Cortex of kidney (tissue), 1 donor: ENCODE measurements at places on chromosomes 3 and 15.

GRCh38 chr3:48928679-48929078 is 10.0 kb downstream of the ARIH2 start:
- no peak for DNase-seq

DNA sequence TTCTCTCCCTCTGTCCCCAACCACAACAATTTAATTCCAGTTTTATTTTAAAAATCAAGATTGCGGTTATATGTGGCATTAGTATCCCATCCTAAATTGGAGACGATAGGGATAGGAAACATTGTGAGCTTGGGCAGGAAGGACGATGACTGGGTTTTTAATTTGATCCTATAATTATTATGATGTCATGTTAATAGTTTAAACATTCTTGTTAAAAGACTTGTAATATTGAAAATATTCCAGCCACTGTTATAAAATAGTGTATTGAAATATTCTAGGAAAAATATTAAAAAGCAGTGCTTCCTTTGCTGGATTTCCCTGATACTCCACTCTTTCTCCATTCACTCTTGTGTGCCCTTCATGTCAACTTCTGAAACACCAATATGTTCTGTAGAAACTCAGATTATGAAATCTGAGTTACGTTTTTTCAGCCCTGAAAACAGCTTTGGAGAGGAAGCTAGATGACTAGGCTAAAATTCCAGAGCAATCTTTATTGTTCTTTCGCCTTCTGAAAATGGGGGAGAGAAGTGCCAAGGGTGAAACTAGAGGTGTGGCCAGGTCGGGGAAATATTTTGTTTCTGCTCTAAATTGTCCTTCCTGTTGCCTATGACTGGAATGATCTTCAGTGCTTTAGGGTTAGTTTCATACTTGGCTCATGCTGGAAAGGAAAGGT is 46.1 kb upstream of the MAP3K13 start:
- no peak for DNase-seq

GRCh38 chr15:34646918-34647317 is 63.5 kb upstream of the GOLGA8B start:
- no peak for DNase-seq

- DNase-seq, result no peak
Measured at GRCh38 chr3:113084777-113085176, 94.0 kb downstream of the GTPBP8 start.

GRCh38 chr3:126618760-126619159 is 36.2 kb downstream of the TXNRD3 start:
- no peak for DNase-seq

DNA sequence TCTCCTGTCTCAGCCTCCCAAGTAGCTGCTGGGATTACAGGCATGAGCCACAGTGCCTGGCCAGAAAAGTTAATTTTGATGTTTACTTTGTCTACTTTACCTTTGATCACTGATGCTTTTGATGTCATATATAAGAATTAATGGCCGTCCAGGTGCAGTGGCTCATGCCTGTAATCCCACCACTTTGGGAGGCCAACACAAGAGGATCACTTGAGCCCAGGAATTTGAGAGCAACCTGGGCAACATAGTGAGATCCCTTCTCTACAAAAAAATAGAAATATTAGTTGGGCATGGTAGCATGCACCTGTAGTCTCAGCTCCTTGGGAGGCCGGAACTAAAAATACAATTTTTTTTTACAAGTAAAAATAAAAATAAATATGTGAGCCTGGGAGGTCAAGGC is 6.8 kb upstream of the INO80 start:
- DNase-seq, result no peak

DNA sequence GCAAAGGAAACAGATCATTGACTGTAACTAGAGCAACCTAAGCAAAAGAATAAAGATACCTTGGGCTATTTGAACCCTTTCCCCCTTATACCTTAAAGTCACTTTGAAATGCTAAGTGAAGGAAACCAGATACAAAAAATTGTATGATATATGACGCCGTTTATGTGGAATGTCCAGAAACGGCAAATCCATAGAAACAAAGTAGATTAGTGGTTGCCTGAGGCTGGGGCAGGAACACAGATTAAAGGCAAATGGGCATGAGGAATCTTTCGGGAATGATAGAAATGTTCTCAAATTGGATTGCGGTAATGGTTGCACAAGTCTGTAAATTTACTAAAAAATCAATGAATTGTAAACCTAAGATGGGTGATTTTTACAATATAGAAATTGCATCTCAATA is 160.1 kb upstream of the CCDC54 start:
- no peak for DNase-seq

- DNase-seq, result no peak
Measured at GRCh38 chr3:153373606-153374005, 211.6 kb downstream of the RAP2B start.

- no peak for DNase-seq
Measured at GRCh38 chr15:52481915-52482314, 46.8 kb downstream of the MYO5A start.

DNA sequence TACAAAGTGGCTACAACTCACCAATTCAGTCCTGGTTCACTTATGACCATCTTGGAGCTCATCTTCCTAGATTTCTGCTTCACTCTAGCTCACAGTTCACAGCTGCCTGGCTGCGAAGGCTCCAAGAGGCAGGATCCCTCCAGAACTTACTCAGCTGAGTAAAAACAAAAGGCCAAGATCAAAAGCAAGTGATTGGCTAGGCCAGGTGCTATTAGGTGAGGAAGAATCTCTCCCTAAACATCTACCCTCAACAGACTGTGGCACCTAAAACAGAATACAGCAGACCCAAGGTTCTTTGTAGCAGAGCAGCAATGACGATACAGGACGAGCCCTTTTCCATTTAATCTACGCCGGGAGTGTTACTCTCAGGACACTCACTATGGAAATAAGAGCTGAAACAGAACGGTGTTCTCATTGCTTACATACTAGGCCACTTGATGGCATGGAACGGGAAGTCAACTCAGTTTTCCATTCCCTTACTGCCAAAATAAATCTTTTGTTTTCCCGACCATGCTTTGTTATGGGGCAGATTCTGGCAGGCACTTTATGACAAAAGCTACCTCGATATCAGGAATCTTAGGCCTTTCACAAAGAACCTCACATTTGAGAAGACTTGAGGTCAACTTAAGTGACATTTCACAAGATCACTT is 901 bp downstream of the ICE2 start:
- no peak for DNase-seq

- DNase-seq, result no peak
Measured at GRCh38 chr15:72227192-72227586, 3.8 kb downstream of the PKM start.

DNA sequence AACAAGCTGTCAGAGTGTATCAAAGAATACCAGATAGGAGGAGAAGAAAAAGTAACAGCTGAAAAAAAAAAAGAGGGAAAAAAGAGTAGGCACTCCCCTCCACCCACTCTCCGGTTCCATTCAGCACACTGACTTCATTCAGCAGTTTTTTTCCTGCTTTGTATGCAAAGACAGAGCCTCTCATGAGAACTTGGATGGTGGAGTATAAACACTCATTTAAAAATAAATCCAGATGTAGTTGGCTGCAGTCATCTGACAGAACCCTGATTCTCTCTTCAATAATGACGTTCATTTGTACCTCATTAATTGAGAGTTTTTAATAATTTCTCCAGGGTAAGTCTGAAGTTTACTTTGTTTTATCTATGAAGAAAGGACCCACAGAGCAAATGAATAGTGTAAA is 81.0 kb downstream of the TMEM108 start:
- DNase-seq, result no peak

DNA sequence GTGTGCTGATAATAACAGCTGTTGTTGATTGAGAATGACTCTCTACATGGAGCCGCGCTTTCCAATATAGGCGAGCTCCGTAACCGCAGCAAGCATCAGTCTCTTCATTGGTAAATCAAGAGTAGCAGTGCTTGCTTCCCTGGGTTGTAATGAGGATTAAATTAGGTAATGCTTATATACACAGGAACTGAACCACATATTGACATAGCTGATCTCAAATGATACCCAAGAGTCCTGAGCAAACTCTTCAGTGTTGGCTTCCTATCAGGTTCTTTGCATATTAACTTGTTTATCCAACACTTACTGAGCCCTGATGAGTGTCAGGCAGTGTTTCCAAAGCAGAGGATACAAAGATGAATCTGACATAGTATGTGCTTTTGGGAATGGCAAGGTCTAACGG is 46.4 kb upstream of the SLCO3A1 start:
- no peak for DNase-seq

DNA sequence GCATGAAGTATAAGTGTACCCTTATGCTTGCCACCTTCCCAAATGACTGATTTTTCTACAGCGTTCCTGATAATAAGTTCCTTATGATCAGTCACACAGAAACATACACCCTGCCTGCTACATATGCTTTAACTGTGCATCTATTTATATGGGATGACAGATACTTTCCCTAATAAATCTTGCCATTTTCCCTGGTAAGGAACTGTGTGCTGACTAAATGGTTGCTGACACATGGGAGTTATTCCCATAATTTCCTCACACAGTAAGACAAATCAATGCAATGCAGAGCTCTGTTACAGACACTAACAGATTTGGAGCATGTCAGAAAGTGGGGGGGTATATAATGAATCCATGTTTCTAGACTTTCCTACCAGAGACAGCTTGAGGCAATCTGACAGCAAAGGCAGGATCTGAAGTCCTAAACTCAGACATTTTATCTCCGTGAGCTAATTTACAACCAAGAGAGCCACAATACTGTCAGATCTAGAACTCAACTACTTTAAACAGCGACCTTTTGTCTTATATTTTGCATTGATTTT is 86.9 kb upstream of the TCF12 start:
- DNase-seq, result no peak

DNA sequence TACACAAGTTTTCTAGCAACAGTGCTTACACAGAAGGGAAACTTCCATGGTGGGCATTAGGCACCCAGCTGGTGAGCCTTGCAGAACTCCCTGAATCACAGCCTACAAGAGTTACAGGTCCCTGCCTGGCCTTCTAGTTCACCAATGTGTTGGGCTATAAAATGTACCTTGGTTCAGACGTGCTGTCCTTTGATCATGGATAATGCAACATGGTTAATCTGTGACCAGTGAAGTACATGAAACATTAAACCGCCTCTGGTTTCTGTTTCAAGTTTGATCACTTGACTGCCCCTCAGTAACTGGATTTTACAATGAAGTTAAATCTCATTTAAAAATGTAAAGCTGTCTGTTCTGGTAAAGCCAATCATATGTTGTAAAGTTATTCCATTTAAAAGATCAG is 51.8 kb downstream of the FMN1 start:
- DNase-seq, result no peak

GRCh38 chr3:171286580-171287249 is 173.5 kb downstream of the TNIK start:
- DNase-seq, result no peak

DNA sequence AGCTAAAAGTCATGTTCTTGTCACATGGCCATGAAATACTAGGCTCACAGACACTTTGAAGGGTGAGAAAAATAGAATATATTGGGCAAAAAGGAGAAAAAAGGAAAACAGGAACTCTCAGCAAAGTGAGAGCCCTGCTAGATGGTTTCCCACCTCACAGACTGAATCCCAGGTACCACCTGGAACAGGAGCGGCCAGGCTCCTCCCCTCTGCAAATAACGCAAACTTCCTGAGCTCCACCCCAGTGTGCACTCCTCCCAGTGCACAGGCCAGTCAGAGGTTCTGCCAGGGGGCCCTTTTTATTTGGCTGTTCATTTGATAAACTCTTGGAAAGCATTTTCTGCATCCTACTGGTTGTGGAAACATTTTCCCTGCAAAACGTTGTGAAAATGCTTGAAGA is 780.4 kb downstream of the TBL1XR1 start:
- DNase-seq, result no peak

GRCh38 chr3:184538666-184539431 is 22.7 kb upstream of the EPHB3 start:
- no peak for DNase-seq

GRCh38 chr3:104132566-104133403 is 1233.9 kb upstream of the ALCAM start:
- no peak for DNase-seq

GRCh38 chr15:57625703-57626448 is 34.2 kb downstream of the MYZAP start:
- no peak for DNase-seq

GRCh38 chr3:42814914-42815507 is 5.8 kb downstream of the ACKR2 start:
- DNase-seq, result no peak

DNA sequence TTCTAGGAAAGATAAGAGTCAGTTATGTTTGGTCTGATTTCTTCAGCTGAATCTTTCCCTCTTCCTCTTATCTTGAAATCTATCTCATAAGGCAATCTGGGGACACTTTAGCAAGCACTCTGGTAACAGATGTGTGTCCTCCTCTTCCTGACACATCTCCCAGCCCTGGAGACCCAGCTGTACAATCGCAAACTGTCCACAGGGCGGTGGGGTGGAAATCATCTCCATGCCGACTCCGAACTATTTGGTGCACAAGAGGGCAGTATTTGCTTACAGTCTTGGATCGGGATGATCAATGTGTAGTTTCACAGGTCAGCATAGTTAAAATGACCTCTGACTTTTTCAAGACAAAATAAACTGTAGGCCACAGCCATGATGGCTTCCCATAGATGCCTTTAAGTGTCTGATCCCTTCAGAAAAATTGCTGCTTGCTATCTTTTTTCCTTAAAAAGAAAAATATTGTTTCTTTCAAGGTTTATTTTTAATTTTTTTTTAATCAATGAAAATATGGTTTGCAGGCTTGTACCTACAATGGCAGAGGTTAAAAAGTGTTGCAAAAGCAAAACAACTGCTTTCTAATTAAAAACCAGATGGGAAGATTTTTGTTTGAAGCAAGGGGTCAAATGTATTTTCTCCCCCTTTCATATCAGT is 17.7 kb downstream of the EEFSEC start:
- DNase-seq, result no peak

GRCh38 chr15:80491163-80491847 is 87.1 kb downstream of the ARNT2 start:
- DNase-seq, result no peak

- DNase-seq, result no peak
Measured at GRCh38 chr15:27592036-27592760, 506.9 kb downstream of the OCA2 start.

GRCh38 chr3:39712413-39713048 is 96.9 kb upstream of the MYRIP start:
- DNase-seq, result no peak

- no peak for DNase-seq
Measured at GRCh38 chr15:101286471-101287114, 8.5 kb downstream of the SNRPA1 start.

DNA sequence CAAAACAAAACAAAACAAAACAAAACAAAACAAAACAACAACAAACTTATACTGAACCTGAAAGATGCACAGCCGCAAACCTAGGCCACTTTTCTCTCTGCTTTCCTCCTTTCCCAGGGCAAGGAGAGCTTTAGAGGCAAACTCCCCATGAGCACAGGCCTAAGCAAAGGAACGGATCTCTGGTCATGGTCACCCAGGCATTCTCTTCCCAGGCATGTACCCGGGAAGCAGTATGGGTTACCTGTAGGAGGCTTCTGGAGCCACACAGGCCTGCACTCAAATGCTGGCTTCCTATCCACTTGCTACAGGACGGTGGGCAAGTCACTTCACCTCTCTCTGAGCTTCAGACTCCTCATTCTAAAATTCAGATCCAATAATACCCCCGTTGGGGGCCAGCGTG is 171.8 kb downstream of the SMAD6 start:
- no peak for DNase-seq
